ENCODE measurements at places on chromosomes 1 and 21.

GRCh38 chr1:235806123-235806522 is 60.6 kb downstream of the LYST start:
- no peak for DNase-seq

- no peak for DNase-seq
Observed at GRCh38 chr1:115114308-115114707, 25.0 kb upstream of the TSPAN2 start.

DNA sequence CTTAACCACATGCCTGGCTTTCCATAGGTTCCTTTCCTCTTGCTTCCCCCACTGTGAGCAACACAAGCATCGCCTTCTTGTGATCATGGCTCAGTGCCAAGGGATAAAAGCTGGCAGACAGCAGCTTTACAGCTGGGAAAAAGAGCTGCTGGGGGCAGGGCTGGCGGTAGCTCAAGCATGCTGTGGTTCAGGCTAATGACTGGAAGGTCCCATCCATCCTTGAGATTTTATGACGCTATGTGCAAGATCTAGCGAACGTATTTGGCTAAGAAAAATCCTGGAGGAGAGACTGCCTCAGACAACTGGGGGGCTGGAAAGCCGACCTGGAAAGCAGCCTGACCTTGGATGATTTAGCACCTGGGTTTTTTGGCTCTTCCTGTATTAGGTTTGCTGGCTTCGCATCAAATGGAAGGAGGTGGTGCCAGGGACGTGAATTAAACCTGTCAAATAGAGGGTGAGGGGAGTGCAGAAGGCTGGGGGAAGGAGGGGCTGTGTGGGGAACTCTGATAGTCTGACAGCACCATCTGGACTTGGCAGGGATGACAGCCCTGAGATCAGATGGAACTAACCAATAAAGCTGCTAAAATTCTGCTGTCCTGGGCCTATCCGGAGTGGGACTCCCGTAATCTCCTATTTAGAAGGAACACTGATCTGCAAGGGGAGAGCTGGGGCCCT is 34.8 kb downstream of the ZMYND12 start:
- DNase-seq: no peak

DNA sequence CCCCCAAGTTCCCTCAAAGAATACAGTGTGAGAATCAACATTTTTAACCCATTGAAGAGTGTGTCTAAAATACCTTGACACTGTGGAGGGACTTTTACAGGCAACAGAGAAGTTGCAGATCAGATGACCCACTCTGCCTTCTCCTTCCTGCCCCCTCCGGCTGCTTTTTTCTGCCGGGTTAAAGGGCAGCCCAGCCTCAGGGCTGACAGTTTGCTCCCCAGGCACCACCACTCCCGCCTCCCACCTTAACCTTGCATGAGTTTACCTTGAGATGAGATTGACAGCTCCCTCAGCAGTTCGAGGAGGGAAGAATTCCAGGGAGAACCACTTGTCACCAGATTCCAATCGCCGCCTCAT is 3.2 kb downstream of the MTHFR start:
- DNase-seq: no peak

GRCh38 chr1:12539705-12540579 is 78.1 kb downstream of the DHRS3 start:
- DNase-seq: no peak

GRCh38 chr1:214332946-214333798 is 52.2 kb downstream of the SMYD2 start:
- peak; percentile 83 for DNase-seq

DNA sequence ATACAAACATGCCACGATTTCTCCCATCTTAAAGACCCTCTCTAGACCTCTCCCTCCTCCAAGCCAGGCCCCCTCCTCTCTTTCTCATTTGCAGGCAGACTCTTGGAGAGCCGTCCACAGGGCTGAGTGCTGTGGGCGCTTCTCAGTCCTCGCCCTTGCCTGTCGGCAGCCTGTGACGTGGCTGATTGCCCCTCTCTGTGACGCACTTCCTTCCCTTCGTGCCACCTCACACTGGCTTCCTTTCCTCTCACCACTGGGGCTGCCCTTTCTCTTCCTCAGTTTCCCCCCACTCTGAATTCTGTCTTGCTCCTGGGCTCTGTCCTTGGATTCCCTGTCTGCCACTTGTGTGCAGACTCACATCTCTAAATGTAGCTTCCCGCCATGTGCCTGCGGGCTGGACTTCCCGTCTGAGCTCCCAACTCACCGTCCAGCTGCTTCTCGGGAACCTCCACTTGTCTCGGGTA is 227.2 kb downstream of the CAMTA1 start:
- DNase-seq: no peak

- no peak for DNase-seq
Observed at GRCh38 chr1:65924471-65924870, 131.8 kb downstream of the PDE4B start.

Measured in Karpas-422 (cell line).